ENCODE measurements at places on chromosomes 13 and 19. TPM values are rescaled to one million over a fixed set of nuclear protein-coding genes. Genes with fewer than 3 reads are reported as not detected.

DNA sequence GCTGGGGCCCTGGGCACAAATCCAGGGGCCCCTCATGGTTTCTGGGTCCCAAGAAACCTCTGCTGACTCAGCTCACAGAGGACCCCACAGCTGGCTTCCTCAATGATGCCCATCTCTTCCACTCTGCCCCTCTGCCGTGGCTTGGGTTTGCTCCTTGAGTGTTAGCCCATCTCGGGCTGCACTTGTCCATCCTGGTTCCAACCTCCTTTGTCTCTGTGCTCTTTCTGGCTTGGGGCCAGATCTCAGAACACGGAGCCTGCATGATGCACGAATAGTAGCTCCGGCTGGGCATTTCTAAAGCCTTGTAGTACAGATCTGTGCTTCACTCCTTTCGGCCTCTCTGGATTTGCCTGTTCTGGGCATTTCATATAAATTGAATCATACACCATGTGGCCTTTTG, 53.8 kb downstream of the F2RL3 start:
- no peaks in the 10 kb centered on the region for H3K36me3 ChIP-seq
- no peak overlapping the region for H3K4me3 ChIP-seq
- H3K4me1 ChIP-seq = no peaks in the 10 kb centered on the region
- peaks cover 4% of the 10 kb centered on the region for H3K27me3 ChIP-seq
- no peak overlapping the region for H3K27ac ChIP-seq

KIR2DL3 gene
- total RNA-seq = not detected

GRCh38 chr19:821231-821824, 427 bp downstream of the PLPPR3 start:
- H3K4me3 ChIP-seq = peak overlapping the region; percentile 46
- H3K27ac ChIP-seq = peak overlapping the region; percentile 52
- DNase-seq = peak; percentile 68
- no peaks in the 10 kb centered on the region for H3K36me3 ChIP-seq

DNA sequence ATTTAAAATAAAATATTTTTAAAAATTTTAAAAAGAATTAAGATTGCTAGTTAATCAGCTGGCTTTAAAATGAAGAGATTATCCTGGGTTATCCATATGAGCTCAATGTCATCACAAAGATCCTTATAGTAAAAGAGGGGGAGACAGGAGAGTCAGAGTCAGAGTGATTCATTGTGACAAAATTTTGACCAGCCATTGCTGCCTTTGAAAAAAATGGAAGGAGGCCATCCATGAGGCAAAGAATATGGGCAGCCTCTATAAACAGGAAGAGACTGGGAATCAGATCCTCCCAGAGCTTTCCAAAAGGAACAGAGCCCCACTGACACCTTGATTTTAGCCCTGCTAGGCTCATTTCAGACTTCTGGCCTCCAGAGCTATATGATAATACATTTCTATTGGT, 9.3 kb upstream of the RUBCNL start:
- no peaks in the 10 kb centered on the region for H3K36me3 ChIP-seq
- H3K27ac ChIP-seq = no peak overlapping the region
- no peaks in the 10 kb centered on the region for H3K27me3 ChIP-seq
- H3K4me3 ChIP-seq = no peak overlapping the region

DNA sequence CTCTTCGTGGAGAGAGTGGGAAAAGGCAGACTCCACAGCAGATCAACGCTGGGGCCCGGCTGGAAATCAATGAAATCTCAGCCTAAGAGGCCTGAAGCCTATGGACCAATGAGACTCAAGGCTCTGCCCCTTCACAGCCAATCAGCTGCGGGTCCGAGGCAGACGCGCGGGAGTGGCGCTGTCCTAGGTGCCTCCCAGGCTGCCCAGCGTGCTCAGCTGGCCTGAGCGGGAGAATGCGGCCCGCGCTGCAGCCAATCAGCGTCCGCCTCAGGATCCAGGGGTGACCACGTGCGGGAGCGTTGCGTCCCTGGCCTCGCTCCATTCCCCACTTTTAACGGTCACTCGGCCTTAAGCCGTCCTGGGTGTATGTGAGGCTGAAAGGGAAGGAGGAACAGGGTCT, at the start of gene ZBTB32:
Gene ZBTB32 (plus strand): TSS at position 341 of the 400 bp plus-strand sequence. CDS start 10,069 bp downstream, outside the sequence.
- H3K27ac ChIP-seq = no peak within 1 kb of the TSS
- peaks cover 7% of the 10 kb centered on the region for H3K27me3 ChIP-seq
- DNase-seq = no peak
- no peaks in the 10 kb centered on the region for H3K36me3 ChIP-seq

- no peak for DNase-seq
- H3K4me3 ChIP-seq = peak overlapping the region; percentile 100
- no peaks in the 10 kb centered on the region for H3K36me3 ChIP-seq
- H3K27ac ChIP-seq = peak overlapping the region; percentile 92
- H3K4me1 ChIP-seq = peaks cover 24% of the 10 kb centered on the region
- H3K27me3 ChIP-seq = no peaks in the 10 kb centered on the region
Measured at GRCh38 chr19:48994035-48994386, 324 bp downstream of the RUVBL2 start.

PTGIR gene
- total RNA-seq = 0.27 TPM

GRCh38 chr19:44689290-44690130, 9.4 kb upstream of the CEACAM16 start:
- DNase-seq = peak; percentile 88
- peaks cover 2% of the 10 kb centered on the region for H3K27me3 ChIP-seq
- H3K4me3 ChIP-seq = no peak overlapping the region
- H3K36me3 ChIP-seq = no peaks in the 10 kb centered on the region

DNA sequence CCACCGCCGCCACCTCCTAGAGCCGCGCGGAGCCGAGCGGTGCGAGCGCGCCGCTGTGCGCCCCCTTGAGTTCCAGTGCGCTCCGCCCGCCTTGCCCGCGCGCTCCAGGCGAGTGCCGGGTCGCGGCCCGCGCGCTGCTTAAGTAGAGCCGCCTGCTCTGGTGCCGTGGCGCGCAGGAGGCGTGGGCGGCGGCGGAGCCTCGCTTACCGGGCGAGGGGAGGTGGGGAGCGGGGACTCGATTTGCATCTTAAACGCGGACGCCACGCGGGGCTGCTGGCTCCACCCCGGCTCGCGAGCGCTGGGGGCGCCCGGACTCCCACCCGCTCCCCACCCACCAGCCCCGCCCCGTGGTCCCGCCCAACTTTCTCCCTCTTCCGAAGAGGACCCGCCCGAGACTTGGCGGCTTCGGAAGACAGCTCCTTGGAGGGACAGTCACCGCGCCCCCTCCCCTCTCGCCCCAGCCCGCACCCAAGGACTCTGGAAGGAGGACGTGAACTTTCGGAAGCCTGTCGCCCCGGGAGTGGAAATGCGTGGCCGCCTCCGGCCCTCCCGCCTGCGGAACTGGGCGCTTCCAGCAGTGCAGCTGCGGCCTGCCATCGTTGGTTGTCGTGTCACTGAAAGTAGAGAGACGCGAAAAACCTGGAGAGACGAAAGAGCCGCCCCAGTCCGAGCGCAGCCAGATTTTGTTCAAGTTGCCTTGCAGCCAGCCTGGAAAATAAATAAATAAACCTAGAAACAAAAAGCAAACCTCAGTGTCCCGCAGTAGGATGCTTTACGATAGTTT, at the start of gene KCTD12:
Gene KCTD12 (minus strand): TSS at position 114 of the 784 bp plus-strand sequence. CDS start 257 bp downstream, outside the sequence.
- peak; percentile 84 for DNase-seq
- H3K4me1 ChIP-seq = peaks cover 21% of the 10 kb centered on the region
- peak within 1 kb of the TSS; percentile 92 for H3K4me3 ChIP-seq
- H3K27me3 ChIP-seq = peaks cover 5% of the 10 kb centered on the region

GRCh38 chr13:48255954-48256353, 22.9 kb downstream of the ITM2B start:
- peaks cover 3% of the 10 kb centered on the region for H3K27me3 ChIP-seq
- no peak overlapping the region for H3K4me3 ChIP-seq
- DNase-seq = no peak

KIR2DL4 gene
- total RNA-seq = not detected

APOC4 gene
- not detected for total RNA-seq

GRCh38 chr19:535017-535835, 3.7 kb downstream of the CDC34 start:
- no peak overlapping the region for H3K27ac ChIP-seq
- H3K4me1 ChIP-seq = peaks cover 4% of the 10 kb centered on the region
- H3K27me3 ChIP-seq = peaks cover 8% of the 10 kb centered on the region
- no peak overlapping the region for H3K4me3 ChIP-seq

GRCh38 chr13:22111961-22112360, 441.1 kb downstream of the FGF9 start:
- H3K27me3 ChIP-seq = no peaks in the 10 kb centered on the region
- H3K36me3 ChIP-seq = no peaks in the 10 kb centered on the region
- no peak overlapping the region for H3K27ac ChIP-seq
- DNase-seq = no peak
- H3K4me1 ChIP-seq = peaks cover 1% of the 10 kb centered on the region

CNFN gene
- total RNA-seq = 2.8 TPM

SULT2B1 gene
- total RNA-seq = not detected

BRCA2 gene
- total RNA-seq = 3.0 TPM

KIRREL2 gene
- 47.1 TPM for total RNA-seq

DNA sequence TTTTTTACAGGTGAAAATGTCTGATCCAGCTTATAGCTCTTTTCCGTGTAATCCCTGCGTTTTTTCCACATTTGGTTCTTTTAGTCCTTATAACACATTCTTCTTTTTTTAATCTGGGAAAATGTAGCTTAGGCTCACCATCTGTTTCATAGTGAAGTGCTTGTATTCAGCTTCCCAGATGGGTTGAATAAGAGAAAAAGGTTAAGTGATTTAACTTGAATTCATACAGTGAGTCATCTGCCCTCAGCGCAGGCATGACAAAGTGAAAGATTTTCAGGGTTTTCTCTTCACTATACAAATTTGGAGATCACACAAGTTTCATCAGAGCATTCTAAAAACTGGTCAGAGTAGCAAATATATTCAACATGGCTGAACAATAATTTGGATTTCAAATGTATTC, 224.8 kb downstream of the SPRY2 start:
- H3K27ac ChIP-seq = peak overlapping the region; percentile 71
- no peaks in the 10 kb centered on the region for H3K36me3 ChIP-seq
- DNase-seq = no peak
- peaks cover 22% of the 10 kb centered on the region for H3K4me1 ChIP-seq
- no peak overlapping the region for H3K4me3 ChIP-seq

DACH1 gene
- 110 TPM for total RNA-seq

GRCh38 chr19:1523412-1524286, at the start of gene PLK5:
TSS of gene PLK5 (plus strand) at chr19:1524077. CDS start at chr19:1526997, 2,920 bp downstream.
- H3K27ac ChIP-seq = peak within 1 kb of the TSS; percentile 41
- H3K36me3 ChIP-seq = peaks cover 7% of the 10 kb centered on the region
- peaks cover 21% of the 10 kb centered on the region for H3K27me3 ChIP-seq
- peak within 1 kb of the TSS; percentile 92 for H3K4me3 ChIP-seq
- H3K4me1 ChIP-seq = peaks cover 3% of the 10 kb centered on the region
- peak; percentile 56 for DNase-seq

DNA sequence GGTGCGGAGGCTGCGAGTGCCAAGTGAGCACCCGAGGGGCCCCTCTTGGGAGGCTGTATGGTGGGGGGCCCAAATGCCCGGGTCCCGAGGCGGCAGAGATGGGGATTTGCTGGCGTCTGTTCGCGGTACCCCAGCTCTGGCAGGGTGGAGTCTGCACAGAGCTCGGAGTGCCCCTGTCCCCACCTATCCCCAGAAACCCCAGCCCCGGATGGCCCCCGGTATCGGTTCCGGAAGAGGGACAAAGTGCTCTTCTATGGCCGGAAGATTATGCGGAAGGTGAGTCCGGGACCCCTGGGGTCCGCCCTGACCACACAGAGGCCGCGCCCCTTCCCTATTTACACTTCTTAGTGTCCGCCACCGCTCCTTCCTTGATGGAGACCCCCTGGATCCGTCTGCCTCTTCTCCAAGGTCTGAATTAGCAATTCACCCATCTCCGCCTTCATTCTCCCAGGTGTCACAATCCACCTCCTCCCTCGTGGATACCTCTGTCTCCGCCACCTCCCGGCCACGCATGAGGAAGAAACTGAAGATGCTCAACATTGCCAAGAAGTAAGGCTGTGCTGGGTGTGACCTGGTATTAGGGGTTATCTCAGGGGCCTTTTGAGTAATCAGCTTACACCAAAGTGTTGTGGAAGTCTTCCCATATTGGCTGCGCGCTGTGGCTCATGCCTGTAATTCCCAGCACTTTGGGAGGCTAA, 630 bp downstream of the PNPLA6 start:
- no peaks in the 10 kb centered on the region for H3K36me3 ChIP-seq
- peaks cover 7% of the 10 kb centered on the region for H3K27me3 ChIP-seq
- H3K27ac ChIP-seq = no peak overlapping the region
- H3K4me3 ChIP-seq = peak overlapping the region; percentile 98
- H3K4me1 ChIP-seq = no peaks in the 10 kb centered on the region

Data from glutamatergic neuron (in vitro differentiated cells).